ENCODE measurements at places on chromosomes 12 and 14.

DNA sequence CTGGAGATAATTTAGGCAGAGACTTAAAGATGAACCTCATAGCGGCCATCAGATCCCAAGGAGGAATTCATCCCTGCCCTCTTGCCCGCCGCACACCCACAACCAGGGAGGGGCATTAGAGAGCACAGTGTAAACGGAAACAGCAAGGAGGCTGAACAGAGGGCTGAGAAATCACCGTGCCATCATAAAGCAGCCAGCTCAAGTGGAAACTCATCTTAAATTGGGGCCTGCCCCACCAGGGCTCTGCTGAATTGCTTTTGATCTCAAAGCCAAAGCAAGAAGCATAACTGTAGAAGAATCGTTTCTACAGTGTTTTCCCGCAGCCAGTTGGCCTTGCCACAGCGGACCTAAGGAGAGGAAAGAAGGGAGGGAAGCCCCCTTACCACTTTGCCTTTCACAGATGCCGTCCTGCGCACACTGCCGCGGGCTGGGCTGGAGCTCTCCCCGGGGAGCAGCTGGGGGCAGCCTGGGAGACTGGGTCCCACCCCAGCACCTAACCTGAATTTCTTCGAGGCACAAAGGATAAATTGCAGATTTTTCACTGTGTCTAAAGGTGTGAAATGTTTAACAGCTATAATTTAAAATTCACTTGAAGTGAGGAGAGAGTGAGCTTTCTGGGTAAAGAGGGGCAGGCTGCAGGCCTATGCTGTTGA lies 51.8 kb upstream of the MMP17 start:
- DNase-seq = no peak

GRCh38 chr14:69483765-69484443 lies 624 bp upstream of the PLEKHD1 start:
- no peak for DNase-seq

DNA sequence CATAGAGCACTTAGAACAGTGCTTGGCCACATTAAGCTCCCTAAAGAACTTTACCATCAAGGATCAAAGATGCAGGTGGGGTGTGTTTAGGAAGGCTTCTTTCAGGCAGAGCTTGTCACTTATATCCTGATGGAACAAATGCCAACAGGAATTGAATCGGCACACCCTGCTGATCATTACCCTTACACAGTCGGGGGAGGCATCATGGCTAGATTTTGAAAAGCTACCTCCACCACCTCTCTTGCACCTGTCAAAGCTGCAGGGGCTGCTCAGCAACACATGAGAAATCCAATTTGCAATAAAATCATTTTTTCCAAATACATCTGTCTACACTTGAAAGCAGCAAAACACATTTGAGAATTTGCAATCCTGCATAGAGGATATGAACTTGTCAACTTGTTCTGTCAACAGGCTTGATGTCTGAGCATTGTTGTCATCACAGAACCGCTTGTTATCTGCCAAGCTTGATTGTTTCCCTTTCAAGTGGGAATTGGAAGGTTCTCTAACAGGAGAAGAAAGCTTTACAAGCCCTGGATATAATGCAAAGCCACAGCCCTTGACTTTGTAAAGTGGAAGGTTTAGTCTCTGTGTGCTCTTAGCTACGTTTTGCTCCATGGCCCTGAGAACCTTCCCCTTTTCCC lies 24.6 kb upstream of the TRIM9 start:
- DNase-seq = no peak

DNA sequence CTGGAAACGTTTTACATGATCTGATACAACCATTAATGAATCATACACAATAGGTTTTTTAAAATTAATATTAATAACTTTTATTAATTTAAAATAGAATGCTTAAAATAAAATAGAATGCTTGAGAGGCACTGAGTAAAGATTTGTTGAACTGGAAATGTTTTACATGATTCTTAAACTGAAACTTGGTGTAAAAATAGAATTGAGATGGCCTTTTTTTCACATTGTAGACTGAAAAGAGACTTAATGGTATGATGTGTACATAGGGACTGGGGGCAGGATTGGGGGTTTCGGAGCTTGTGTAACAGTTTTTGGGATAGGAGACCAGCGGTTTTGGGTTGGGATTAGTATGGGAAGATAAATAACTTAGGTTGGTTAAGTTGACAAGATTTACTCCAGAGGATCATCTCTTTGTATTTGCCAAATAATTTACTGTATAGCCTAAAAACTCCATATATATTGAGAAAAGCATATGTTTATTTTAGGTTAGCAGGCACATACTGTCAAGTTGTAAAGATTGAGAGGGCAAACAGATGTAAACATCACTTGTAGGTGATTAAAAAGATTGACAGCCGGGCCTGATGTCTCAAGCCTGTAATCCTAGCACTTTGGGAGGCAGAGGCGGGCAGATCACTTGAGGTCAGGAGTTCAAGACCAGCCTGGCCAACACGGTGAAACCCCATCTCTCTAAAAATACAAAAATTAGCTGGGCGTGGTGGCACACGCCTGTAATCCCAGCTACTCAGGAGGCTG lies 2.0 kb upstream of the ZNF410 start:
- no peak for DNase-seq

GRCh38 chr12:72872238-72872887 lies 600.2 kb downstream of the TRHDE start:
- no peak for DNase-seq

DNA sequence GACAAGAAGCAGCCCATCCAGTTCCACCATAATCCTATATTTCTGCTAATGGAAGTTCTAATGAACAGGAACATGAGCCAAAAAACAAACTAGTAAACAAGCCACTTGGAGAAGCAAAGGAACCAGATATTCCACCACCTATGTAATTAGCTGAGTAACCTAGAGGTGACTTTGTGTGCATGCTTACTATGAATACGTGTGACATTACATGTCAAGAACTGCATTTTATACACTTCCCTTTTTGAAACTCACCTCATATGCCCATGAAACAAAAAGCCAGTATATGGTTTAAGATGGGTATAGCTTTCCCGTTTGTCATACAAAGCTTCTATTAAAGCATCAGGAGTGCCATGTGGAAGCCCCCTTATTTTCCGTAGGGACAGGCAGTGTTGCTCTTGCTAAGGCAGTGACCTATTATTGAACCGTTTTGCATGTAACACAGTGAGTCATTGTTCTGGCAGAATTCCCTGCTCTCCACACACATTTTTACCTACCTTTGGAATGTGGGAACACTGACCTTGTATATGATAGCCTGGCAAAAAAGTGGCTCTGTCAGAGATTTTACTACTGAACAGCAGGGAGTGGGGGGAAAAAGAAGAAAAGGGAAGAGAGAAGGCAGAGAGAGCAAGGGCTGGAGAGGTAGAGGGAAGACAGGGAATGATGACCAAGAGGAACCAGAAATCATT lies 34.8 kb upstream of the FRMD6 start:
- DNase-seq = no peak

DNA sequence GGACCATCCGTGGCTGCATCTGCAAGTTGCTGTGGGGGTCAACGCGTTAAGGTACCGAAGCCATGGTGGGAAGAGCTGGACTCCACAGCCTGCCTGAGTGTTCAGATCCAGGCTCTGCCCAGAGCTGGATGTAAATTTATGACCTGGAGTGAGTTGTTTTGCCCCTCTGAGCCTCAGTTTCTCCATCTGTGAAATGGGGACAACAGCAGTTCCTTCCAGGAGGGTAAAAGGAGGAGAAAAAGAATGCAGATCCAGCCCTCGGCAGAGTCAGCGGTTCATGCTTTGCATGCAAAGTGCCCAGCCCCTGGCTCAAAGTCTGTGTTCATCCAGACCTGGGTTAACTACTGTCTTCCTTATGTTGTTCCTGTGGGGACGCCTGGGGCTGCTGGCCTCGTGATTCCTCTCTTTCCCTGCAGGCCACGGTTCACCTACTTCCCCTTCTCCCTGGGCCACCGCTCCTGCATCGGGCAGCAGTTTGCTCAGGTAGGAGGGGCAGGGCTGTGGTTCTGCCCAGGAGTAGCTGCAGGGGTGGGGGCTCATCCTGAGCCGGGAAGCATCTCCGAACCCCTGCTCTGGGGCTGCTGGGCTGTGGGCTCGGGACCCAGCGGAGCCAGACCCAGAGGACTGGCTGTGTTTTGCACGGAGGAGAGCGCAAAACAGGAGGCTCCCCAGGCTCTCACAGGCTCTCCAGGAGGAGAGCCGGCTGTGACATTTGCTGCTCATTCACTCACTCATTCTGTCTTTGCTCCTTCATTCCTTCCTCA lies 41.9 kb downstream of the CYP46A1 start:
- DNase-seq = no peak

Measured in DMS 273 treated with DMSO at 0.1 percent for 48 hours (cell line).